ENCODE measurements at places on chromosomes 3 and 15.
A peak's percentile ranks its signal among the peaks of the same experiment; 100 is the strongest.

GRCh38 chr3:25748189-25748588 lies 35.1 kb downstream of the NGLY1 start:
- no peak for DNase-seq

- peak; percentile 49 for DNase-seq
These were observed 34.8 kb upstream of the RAB6B start for GRCh38 chr3:133930341-133930933.

DNA sequence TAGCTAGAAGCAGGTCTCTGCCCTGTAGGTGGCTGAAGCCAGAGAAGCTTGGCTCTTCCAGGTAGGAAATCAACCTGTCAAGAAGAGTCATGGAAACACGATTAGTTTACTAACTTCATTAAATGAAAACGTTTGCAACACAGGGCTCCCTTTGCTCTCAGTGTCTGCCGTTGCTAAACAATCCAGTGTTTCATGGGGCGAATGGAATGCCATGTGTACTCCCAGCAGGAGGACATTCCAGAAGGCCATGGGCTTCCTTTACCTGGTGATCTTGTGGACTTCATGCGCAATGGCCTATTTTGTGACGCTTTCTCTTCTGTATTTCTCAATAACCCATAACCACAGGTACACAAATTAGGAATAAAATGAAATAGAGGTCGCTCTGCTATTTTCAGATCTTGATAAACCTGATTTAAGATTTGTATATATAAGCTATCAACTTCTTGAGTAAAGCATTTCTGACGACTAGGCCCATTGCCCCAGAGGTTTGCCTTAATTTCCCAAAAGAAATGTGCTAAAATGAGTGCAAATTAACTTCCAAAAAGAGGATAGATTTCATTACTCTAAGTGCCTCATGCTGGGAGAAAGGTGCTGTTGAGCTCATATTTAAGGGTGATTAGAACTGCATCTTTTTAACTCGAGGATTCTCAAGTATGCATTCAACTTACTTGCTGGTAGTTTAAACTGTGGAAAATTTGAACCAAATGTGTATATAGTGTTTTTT lies 171.0 kb downstream of the EPHA3 start:
- no peak for DNase-seq

- no peak for DNase-seq
These were observed 42.6 kb upstream of the TRIM42 start for GRCh38 chr3:140635276-140635675.

DNA sequence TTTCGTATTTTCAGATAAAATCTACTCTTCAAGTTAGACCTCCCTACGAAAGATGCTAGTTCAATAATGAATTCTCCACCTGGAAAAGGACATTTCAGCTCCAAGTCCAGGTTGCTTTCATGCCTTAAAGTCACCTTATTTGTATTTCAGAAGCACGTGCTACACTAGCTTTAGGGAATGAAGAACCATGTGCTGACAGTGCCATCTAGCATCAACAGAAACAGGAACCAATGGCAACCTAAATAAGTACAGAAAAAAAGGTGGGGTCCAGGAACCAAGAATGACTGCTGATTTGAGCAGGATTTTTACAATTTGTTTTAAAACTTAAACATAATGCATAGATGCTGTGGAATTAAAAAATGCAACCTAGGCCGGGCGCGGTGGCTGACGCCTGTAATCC lies 77.6 kb upstream of the SNRPN start:
- no peak for DNase-seq

- no peak for DNase-seq
These were observed 789.0 kb upstream of the ROBO1 start for GRCh38 chr3:80556763-80557162.

GRCh38 chr15:76972389-76973361 lies 22.3 kb upstream of the PSTPIP1 start:
- no peak for DNase-seq

DNA sequence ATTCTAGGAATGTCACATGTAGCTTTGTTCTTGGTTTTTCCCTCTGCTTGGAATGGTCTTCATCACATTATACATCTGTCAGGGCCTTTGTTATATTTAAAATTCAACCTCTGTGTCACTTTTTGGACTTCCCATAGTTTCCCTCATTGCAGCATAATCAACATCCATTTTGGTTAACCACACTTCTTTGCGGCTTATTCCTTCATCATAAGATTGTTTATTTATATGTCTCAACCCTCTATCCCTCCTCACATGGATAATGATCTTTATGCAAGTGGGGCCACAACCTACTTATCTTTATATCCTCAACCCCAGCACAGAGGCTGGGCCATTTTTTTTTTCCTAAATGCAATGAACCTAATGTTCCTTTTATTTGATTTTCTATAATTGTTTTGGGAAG lies 260.0 kb upstream of the THBS1 start:
- DNase-seq = no peak

DNA sequence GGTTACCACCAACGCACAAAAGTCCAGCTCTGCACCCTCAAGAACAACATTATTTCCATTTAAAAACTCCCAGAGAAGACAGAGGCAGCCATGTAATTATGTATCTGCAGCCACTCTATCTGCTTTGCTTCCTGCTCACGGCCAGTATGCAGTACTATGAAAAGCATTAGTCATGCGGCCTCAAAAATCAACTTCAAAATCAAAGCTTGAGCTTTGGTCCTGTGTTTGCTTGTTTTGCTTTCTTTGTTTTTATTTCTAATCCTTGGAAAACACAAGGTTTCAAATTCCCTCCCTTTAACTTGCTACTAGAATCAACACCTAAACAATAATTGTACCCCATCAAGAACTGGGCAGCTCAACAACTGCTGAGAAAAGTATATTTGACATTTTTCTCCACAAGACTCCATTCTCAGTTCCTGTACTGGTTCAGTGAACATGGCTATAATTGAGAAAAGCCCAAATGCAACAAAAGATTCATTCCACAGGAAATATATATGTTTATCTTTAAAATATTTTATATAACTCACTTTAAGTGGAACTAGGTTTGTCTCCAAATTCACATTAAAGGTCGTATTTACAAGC lies 37.6 kb downstream of the GBE1 start:
- DNase-seq = peak; percentile 28

DNA sequence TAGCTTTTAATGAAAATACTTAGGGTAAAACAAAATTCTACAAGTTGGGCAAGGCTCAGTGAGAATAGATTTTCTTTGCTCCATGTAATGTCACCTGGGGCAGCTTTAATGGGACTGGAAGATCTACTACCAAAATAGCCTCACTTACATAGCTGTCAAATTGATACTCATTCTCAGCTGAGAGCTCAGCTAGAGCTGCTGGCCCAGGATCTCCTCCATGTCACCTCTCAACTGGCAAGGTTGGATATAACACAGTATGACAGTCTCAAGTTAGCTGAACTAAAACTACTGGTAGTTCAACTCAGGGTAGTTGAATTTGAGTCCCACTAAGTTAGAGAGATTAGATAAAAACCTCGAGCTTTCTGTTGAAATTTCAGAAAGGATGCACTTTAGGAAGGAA lies 218.5 kb upstream of the PLSCR5 start:
- no peak for DNase-seq

GRCh38 chr3:190767851-190768250 lies 94.6 kb downstream of the GMNC start:
- DNase-seq = no peak

DNA sequence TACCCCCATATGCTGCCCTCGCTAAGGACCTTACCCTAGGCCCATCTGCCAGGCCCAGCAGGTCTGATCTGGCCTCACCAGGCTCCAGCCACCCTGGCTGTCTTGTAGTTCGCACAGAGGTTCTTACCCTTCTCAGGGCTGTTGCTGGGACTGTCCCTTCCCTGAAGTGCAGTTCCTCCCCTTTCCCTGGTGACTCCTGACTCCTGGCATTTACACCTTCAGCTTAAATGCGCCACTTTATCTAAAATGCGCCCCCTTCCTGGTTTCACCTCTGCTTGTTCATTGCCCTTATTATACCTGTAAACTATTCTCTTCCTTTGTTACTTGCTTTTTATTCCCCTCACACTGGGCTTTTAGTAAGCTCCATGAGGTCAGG lies 835 bp upstream of the TTLL3 start:
- no peak for DNase-seq

DNA sequence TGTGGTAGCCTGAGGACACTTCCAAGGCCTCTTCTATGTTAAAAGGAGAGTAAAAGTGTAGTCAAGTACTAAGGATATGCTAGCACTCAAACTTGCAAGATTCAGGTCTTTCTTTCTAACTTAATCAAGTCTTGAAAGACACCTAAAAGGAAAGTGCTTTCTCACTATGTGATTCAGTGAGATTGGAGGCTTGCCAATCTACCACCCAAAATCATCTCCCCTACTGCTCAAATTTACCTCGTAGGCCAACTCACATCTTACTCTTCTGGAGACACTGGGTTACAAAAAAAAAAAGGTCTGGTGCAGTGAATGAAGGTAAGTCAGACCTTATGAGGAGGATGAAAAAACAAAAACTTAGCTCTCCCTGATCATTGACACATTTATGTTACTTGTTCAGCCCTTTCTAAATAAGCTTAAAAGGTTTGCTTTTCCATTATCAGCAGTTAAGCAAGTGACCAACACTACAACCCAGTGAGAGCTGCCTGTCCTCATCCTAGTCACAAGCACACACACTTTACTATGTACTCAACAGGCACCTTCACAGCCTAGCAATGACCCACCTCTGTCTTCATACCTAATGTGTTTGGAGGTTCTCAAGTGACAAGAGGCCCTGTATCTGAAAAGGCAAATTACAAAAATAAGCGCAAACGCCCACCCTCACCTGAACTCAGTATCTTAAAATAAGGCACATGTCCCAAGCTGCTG lies 19.6 kb downstream of the SUMF1 start:
- DNase-seq = no peak

GRCh38 chr3:119011528-119011927 lies 23.1 kb downstream of the IGSF11 start:
- no peak for DNase-seq

DNA sequence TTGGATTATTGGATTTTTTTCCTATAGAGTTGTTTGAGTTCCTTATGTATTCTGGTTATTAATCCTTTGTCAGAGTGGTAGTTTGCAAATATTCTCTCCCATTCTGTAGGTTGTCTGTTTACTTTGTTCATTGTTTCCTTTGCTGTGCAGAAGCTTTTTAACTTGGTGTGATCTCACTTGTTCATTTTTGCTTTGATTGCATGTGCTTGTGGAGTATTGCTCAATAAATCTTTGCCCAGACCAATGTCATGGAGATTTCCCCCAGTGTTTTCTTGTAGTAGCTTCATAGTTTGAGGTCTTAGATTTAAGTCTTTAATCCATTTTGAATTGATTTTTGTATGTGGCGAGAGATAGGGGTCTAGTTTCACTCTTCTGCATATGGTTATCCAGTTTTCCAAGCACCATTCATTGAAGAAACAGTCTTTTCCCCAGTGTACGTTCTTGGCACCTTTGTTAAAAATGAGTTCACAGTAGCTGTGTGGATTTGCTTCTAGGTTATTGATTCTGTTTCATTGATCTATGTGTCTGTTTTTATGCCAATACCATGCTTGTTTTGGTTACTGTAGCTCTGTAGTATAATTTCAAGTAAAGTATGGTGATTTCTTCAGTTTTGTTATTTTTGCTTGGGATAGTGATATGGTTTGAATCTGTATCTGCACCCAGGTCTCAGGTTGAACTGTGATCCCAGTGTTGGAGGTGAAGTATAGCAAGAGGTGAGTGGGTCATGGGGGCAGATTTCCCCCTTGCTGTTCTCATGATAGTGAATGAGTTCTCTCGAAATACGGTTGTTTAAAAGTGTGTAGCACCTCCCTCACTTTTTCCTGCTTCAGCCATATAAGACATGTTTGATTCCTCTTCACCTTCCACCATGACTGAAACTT lies 46.1 kb upstream of the TNFSF10 start:
- no peak for DNase-seq

DNA sequence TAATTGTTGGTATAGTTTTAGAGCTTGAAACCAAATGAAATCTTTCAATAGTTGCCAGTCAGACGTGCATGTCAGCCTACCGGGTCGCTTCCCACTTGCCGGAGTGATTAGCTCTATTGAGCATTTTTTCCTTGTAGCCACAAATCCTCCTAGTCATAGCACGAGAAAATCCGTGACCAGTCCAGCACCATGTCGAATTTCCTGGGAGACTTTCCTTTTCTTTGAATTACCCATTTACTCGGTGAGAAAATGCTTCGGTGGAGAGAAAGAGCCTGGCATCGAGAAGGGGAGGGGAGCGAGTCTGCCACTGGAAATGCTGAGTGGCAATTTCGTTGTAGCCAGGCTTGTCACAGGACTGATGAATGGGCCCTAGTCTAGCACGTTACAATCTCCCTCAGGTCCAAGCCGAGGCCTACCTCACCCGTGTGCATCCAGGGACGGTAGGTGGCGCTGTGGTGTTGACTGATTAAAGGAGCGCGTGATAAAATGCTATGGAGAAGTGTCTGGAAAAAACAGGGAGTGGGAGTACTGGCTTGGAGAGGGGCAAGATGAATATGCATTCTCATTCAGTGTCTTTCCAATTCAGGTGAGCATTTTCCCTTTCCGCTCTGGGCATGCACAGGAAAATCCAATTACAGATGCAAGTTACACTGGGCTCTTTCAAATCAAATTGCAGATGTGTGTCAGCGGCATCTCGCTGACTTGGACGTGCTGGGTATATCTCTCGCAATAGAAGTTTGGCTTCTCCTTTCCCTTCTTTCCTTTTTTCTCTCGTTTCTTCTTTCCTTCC lies 238.8 kb downstream of the EDEM1 start:
- DNase-seq = peak; percentile 3

DNA sequence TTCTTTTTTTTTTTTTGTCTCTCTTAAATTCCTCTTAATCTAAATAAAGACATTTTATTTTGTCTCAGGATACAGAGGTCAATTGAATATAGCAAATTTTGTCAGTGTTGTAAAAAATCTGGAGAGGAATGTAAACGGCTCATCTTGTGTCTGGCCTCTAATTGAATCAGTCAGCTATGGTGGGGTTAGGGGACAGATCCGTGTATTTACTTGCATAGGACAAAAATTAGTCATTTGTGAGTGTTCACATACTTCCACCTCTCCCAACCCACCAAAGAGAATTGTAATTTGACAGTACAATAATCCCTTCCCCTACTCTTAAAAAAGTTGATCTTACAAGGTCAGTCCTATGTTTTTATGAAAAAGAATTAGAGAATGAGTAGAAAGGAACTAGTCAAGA lies 18.3 kb downstream of the PPARG start:
- DNase-seq = no peak

- no peak for DNase-seq
These were observed 33.8 kb downstream of the DRD3 start for GRCh38 chr3:114144909-114145688.

Measured in NCI-H2107 (cell line).